ENCODE measurements at places on chromosomes 12 and 14.

- DNase-seq = no peak
These were observed 1036.6 kb downstream of the TRHDE start for GRCh38 chr12:73308747-73309146.

GRCh38 chr12:24349051-24349799 lies 399.8 kb upstream of the SOX5 start:
- DNase-seq = no peak

GRCh38 chr12:45244561-45245343 lies 28.9 kb downstream of the ANO6 start:
- DNase-seq = no peak

DNA sequence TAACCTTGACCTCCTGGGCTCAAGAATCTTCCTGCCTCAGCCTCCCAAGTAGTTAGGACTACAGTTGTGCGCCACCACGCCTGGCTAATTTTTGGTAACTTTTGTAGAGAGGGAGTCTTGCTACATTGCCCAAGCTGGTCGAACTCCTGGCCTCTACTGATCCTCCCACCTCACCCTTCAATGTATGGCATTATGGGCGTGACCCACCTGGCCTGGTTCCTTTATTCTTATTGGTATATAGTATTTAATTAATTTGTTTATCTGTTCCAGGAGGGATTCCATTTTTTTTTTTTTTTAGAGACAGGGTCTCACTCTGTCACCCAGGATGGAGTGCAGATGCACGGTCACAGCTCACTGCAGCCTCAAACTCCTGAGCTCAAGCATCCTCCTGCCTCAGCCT lies 40.9 kb upstream of the EAPP start:
- no peak for DNase-seq

DNA sequence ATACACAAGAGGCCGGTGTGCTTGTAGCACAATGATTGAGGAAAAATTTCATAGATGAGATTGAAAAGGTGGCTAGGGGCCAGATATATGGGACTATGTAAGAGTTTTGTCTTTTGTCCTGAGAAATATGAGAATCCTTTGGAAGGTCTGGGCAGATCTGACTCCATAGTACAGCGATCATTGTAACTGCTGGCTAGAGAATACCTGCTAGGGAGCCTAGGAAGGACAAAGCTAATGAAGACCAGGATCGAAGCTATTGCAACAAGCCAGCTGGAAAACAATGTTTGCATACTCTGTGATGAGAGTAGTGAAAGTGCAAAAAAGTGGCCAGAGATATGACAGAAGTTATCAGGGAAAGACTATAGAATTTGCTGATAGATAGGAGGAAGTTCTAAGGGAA lies 537.6 kb downstream of the C12orf50 start:
- no peak for DNase-seq

- DNase-seq = no peak
These were observed 4.3 kb upstream of the ABCD2 start for GRCh38 chr12:39623919-39624318.

DNA sequence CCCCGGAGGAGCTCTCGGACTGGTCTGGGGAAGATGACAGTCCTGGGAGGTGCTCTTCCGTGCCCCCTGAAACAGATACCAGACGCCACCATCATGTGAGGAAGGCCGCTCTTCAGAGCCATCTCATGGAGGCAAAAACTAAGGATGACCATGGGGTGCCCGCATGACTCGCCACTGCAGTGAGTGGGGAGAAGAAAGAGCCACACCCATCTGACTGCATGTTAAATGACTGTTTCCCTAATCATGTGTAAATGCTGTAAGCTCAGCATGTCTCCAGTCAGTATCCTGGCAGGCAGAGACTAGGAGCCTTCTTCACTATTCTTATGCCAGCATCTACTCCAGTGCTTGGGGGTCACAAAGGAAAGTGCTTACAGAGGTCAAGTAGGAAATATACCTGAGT lies 4.0 kb downstream of the STON2 start:
- no peak for DNase-seq

DNA sequence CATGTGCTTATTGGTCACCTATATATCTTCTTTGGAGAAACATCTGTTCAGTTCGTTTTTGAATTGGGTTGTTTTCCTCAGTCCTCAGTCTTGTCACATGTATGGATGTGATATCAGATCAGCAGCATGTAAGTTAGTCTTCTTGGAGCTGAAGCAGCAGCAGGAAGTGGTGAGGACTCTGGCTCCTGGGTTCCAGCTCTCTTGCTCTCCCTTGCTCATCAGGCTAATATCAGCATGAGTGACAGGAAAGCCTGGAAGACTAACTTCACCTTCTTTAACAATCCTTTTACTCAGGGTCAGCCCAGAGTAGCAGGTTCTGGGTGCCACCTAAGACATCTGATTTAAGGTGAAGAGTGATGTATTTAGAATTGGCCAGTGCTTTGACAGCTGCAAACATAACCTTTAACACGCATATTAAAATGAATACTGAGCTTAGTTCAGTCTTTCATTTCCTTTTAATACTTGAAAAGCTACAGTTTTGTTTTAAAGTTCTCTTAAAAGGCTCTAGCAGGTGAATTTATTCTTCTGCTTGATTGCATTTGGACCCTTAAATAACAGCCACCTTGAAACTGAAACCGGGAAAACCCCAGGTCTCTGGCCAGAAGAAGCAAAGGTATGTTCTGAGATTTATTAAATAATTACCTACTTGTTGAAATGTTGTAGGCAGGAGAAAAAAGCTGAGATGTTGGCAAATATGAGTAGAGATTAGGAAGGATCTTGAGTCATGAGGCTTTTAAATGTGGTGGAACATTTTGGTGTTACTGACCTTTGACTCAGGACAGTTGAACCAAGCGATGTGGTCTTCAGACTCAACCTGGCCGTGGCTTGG lies 54.3 kb downstream of the DRAM1 start:
- DNase-seq = no peak

DNA sequence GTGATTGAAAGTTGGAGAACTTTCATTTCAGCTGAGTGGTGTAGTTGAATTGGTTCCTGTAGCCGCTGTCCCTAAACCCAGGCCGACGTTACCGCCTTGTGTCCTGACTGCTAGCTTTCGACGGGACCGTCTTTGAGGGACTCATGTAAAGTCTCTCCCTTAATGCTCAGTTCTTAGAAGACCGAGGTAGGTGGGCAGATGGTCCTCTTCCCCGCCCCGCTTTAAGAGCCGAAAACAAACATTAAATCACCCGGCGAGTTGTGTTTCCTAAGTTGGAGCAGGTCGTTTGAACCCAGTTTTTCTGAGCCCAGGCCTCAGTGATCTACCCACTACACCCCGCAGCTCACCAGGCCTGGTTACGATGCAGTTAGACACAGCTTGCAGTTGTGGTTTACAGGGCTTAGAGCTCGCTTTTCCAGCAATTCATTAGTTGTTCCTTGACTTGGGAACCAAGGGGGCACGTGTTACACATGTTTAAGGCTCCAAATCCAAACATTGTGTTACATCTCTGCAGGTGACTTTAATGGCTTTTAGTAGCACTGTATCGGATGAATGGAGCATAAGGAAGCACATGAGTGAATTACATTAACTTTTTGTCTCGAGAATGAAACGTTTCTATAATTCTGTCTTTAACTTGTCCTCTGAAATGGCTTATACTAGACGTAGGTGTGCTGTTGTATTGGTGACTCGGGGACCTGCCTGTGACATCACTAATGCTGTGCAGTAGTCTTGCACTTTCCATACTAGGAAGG lies 790 bp downstream of the NEDD1 start:
- no peak for DNase-seq

- DNase-seq = no peak
These were observed 8.2 kb upstream of the PAX9 start for GRCh38 chr14:36653413-36653812.

GRCh38 chr12:2794191-2794735 lies 507 bp upstream of the FKBP4 start:
- no peak for DNase-seq

- no peak for DNase-seq
These were observed 9.1 kb upstream of the NEMF start for GRCh38 chr14:49861699-49862088.

- no peak for DNase-seq
These were observed 429 bp upstream of the PLEKHA5 start for GRCh38 chr12:19129122-19129485.

DNA sequence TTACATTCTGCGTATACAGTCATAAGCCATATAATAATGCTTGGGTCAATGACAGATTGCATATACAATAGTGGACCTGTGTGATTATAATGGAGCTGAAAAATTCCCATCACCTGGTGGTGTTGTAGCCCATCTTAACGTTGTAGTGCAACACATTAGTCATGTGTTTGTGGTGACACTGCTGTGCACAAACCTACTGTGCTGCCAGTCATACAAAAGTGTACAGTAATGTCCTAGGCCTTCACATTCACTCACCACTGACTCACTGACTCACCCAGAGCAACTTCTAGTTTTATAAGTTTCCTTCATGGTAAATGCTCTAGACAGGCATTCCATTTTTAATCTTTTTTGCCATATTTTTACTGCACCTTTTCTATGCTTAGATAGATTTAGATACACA lies 194.8 kb upstream of the SEL1L start:
- no peak for DNase-seq

DNA sequence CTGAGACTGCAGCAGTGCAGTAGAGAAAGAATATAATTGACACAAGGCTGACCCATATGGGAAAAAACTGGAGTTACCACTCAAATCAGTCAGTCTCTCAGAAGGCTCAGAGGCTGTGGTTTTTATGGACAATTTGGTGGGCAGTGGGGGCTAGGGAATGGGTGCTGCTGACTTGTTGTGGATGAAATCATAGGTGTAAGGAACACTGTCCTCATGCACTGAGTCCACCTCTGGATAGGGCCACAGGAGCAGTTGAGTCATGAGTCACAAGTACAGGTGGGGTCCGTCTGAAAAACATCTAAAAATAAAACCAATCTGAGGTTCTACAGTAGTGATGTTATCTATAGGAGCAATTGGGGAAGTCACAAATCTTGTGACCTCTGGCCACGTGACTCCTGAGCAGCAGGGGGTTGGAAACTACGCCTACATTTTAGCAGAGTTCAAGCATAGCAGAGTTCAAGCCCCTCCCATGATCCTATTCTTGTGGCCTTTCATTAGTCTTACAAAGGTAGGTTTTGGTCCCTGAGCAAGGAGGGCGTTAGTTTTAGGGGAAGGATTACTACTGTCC lies 18.1 kb upstream of the SGPP1 start:
- DNase-seq = no peak

DNA sequence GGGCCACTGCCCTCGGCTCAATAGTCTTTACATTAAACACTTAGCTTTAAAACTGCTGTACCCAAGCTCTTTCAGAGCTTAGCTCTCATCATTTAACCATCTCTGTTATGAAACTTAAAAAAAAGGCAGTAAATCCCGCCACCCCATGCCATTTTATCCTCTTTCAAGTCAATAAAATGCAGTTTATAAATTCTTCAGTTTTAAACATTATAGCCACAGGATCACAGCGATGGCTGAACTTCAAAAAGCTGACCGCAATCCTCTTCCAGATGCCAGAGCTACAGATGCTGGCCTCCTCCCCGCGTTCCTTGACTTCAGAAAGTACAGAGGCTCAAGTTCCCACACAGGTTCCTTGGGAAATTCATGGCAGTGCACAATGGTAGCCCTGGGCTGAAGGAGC lies 4.2 kb downstream of the OR10G3 start:
- no peak for DNase-seq

- no peak for DNase-seq
These were observed 60.0 kb downstream of the CAPS2 start for GRCh38 chr12:75270157-75270556.

DNA sequence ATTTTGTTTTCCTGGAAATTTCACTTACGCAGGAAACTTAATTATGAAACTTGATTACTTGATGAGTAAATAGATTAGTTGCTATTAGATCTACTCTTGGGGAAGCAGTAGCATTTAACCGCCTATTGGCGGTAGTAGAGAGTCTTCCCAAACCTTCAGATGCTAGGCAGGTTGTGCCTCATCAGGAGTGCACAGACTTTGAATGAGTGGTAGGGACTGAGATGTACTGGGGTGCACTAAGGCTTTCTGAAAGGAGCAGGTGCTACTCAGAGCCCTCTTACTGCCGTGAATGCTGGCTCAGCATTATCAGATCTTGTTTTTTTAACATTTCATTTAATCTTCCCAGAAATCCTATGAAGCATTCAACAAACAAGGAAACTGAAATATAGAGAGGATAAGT lies 7.7 kb downstream of the GATC start:
- DNase-seq = no peak

- no peak for DNase-seq
These were observed 118.6 kb downstream of the SLC15A4 start for GRCh38 chr12:128705140-128705539.

DNA sequence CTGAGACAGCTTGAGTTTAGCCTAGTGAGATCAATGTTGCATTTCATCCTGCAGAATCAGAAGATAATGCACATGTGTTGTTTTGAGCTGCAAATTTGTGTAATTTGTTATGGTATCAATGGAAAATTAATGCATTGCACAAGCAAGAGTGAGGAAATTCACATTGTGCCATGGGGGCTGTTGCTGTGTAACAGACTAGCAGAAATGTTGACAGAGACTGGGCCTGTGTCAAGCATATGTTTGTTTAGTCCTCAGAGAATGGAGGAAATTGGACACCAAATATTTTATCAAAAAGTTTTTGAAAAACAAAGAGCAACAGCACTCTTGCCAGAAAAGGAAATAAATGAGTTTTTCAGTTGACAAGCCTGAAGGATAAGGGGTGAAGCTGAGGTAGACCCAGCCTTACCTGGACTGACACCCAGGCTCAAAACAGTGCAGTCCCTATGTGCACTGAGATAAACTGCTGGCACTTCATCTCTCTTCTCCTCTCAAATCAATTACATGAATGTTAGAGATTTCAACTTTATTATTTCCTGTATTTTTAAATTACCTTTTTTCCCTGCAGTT lies 1150.0 kb downstream of the FSCB start:
- no peak for DNase-seq

DNA sequence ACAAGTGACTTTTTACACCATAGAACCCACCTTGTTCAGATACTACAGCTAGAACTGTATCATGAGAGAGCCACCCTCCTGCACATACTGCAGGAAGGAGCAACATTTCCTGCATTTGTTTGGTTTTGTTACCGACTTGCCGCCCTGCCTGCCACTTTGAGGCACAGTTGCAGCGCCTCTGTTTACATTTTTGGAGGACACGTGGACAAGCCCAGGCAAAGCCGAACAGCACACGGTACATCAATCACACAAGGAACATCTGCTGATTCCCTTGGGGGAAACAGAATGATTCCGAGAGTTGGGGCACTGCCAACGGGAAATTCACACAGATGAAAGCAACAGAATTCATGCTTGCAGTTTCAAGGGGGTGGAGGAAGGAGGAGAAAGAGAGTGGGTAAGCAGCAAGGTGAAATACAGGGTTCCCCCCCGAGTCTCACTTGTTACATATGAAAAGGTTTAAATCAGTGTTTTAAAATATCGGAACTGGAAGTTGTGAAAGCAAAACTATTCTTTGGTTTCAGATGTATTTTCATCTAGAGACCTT lies 110.7 kb downstream of the BTG1 start:
- DNase-seq = no peak

GRCh38 chr12:668090-668481 lies 4.8 kb upstream of the NINJ2 start:
- no peak for DNase-seq

GRCh38 chr12:106519607-106520021 lies 63.2 kb upstream of the RFX4 start:
- no peak for DNase-seq
